OCI-LY7 (cell line): ENCODE measurements at places on chromosomes 5 and 9.

- DNase-seq: no peak
Observed at GRCh38 chr5:146006470-146007190, 70.3 kb downstream of the SH3RF2 start.

- no peak for DNase-seq
Observed at GRCh38 chr9:121279776-121280388, 11.9 kb downstream of the GSN start.

DNA sequence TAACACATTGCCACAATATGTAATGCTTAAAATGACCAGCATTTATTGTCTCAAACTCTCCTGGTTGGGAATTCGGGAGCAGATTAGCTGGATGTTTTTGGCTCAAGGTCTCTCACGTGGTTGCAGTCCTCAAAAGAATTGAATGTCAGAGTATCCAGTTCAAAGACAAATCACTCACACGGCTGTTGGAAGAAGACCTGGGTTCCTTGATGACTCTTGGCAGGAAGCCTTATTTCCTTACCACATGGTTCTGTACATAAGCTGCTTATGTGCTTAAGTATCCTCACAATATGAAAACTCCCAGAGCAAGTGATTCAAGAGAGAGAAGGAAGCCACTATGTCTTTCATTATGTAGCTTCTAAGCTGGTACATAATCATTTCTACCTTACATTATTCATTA is 230.3 kb upstream of the PTPRD start:
- no peak for DNase-seq

- no peak for DNase-seq
Observed at GRCh38 chr5:16578474-16578883, 38.3 kb downstream of the RETREG1 start.

- DNase-seq: no peak
Observed at GRCh38 chr5:125719681-125720347, 703.4 kb upstream of the GRAMD2B start.

DNA sequence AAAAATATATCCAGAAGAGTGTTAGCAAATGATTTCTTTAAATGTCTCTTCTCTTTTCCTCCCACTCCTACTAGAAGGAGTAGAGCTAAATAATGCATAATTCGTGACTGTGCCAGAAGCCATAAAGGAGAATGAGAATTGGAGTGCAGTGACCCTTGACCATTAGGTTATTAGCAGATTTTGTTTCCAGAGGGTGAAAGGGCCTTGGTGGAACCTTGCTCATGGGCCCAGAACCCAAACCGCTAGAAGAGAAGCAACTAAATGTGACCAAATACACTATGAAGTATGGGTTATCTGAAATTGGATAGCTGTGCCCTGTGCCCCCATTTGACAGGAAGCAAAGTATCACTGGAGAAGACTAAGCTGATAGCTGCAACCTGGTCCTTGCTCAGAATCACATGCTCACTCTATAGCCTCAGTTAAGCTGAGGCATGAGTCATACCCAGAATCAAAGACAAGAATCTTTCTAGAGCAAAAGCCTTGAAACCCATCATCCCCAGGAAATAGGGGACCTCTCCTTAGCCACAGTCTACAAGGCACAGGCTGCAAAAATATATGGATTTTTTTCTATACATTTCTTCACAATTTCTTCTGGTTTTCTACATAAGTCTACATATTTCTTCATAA is 36.3 kb downstream of the CAPSL start:
- no peak for DNase-seq

DNA sequence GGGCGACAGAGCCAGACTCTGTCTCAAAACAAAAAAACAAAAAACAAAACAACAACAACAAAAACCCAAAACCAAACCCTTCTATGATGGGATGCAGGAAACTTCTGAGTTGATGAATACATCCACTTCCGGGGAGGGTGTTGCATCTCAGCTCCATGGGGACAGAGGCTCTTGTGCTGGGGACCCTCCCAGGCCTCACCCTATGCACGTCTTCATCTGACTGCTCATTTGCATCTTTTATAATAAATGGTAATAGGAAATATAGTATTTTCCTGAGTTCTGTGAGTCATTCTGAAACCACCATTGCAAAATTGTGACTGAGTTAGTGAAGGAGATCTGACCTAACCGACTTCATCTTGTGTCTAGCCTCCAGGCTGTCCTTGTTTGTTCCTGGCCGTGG is 109.5 kb upstream of the SLC28A3 start:
- DNase-seq: no peak
